Hematopoietic multipotent progenitor cell (in vitro differentiated cells): ENCODE measurements at places on chromosomes 2 and 18.

DNA sequence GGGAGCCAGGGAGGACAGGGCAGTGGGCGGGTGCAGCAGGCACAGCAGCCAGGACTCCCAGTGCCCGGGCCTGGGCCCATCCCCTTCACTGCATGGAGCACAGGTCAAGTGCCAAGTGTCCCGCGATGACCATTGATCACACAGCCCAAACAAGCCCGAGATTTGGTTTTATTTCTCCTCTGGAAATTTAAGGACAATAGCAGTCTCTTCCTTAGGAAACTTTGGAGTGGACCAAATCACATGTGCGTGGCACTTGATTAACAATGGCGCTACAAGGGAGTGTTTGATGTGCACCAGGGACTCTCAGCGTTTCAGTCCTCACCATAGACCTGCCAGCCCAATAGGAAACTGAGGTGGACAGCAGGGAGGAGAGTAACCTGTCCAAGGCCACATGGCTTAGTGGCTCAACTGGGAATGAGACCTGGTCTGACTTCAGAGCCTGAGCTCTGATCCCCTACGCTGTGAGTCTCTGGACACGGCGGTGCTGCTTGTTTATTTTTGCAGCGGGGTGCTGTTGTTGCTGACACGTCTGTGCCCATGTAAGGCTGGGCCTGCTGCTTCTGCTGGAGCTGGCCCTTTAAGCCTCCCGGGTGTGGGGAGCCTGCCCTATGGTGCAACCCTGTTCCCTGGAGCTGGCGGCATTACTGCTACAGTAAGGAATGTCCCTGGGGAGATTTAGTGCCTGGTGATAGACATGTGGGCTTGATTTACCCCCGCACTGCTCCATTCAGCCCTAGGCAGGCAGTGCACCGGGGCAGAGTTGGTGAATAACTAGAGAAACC, 194.2 kb downstream of the INHBB start:
- DNase-seq = no peak

DNA sequence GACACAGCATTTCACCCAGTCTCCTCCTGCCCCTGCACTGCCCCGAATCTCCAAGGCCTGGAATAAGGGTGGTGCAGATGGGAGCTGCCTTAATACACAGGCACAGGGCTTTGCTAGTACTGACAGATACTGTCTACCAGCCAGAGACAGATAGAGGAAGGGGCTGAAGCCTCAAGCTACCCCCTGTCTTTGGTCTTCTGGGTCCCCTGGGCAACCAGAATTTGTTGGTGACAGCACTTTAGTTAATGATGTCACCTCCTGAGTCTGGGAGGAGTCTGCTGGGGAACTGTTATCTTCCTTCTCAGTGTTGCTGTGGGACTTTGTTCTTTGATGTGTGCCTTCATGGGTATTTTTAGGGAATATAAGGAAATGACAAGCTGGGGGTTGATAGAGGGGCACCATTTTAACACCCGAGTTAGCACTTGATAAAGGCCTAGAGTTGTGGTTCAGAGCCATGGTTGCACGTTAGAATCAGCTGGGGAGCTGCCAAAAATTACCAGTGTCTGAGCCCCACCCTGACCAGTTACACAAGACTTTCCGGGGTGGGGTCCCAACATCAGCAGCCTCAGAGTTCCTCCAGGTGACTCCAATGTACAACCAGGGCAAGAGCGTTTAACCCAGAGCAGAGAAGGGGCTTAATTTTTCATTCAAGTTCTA, 136.8 kb downstream of the SMAD7 start:
- DNase-seq = peak; percentile 57

GRCh38 chr18:45890606-45891005, 65.1 kb downstream of the SIGLEC15 start:
- no peak for DNase-seq

DNA sequence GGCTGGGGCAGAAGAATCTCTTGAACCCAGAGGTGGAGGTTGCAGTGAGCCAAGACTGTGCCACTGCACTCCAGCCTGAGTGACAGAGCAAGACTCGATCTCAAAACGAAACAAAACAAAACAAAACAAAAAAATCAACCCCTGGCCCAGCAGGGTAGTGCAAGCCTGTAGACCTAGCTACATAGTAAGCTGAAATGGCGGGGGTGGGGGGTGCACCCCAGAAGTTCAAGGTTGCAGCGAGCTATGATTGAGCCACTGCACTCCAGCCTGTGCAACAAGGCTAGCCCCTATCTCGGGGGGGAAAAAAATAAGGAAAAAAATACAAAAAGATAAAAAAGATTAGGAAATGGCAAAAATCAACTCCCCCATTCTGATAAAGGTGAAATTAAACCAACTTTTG, 6.4 kb downstream of the ATL2 start:
- no peak for DNase-seq

GRCh38 chr2:165952741-165953211, 800 bp downstream of the TTC21B start:
- peak; percentile 39 for DNase-seq

- DNase-seq = no peak
Observed at GRCh38 chr2:24489465-24490180, 1.4 kb upstream of the NCOA1 start.

DNA sequence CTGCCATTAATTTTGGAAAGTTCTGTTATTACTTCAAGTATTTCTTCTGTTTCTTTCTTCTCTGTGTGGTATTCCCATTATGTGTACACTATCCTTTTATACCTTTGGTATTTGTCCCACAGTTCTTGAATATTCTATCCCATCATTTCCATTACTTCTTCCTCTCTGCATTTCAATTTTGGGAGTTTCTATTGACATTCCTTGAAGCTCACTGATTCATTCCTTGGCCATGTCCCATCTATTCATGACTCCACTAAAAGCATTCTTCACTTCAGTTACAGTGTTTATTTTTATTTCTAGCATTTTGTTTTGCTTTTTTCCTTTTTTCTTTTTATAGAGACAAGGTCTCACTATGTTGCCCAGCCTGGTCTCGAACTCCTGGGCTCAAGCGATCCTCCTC, 30.3 kb downstream of the PROC start:
- DNase-seq = no peak

DNA sequence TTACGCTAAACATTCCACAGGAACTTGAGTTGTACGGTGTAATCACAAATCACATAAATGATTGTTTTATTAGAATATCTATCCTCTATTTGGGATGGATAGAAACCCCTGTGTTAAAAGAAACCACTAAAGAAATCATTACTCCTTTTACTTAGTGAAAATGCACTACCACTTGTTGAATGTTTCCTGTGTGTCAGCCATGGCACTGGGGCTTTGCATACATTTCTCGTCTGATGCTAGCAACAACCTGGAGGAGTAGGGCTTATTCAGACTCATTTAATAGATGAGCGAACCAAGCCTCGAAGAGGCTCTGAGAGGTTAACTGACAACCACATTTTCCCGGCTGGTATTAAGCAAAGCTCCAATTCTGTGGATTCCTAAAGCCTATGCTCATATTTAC, 60.5 kb upstream of the PELI1 start:
- DNase-seq = no peak

GRCh38 chr2:125567100-125567499, 1088.9 kb upstream of the GYPC start:
- DNase-seq = no peak

DNA sequence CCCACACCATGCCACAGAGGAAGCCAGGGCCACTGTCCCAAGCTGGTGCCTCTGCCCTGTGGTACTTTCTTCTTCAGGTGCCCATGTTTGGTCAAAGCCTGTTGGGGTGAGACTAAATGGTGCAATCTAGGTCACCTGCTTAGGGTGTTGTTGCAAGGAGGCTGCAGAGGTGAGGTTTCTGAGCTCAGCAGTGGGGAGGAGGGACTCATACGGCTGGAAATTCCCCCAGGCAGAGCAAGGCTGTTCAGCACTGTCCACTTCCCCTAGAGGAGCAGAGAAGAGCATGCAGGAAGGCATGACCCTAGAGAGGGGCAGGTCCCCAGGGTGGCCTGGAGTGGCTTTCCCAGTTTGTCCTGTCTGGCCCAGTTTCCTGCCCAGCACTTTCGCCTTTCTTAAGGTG, 211.0 kb downstream of the HAUS1 start:
- no peak for DNase-seq

GRCh38 chr2:112108178-112108832, 29.9 kb upstream of the FBLN7 start:
- DNase-seq = peak; percentile 68

DNA sequence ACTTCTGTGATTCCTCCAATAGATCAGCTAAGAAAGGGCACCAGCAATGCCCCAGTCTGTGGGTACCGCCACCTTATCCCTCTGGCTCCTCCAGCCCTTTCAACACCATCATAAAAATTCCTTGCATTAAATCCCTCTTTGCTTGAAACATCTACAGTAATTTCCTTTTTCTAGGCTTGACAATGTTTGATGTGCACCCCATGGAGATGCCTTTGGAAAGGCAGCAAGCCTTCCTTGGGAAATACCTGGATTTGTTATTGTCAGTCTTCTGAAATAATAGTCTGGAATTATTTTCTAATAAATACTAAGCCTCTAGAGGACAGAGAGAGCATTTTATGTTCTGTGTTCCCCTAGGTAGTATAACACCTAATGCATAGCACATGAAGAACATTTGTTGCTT, 46.1 kb downstream of the NCKAP5 start:
- no peak for DNase-seq

GRCh38 chr2:191845248-191845715, 1.6 kb downstream of the CAVIN2 start:
- DNase-seq = no peak

DNA sequence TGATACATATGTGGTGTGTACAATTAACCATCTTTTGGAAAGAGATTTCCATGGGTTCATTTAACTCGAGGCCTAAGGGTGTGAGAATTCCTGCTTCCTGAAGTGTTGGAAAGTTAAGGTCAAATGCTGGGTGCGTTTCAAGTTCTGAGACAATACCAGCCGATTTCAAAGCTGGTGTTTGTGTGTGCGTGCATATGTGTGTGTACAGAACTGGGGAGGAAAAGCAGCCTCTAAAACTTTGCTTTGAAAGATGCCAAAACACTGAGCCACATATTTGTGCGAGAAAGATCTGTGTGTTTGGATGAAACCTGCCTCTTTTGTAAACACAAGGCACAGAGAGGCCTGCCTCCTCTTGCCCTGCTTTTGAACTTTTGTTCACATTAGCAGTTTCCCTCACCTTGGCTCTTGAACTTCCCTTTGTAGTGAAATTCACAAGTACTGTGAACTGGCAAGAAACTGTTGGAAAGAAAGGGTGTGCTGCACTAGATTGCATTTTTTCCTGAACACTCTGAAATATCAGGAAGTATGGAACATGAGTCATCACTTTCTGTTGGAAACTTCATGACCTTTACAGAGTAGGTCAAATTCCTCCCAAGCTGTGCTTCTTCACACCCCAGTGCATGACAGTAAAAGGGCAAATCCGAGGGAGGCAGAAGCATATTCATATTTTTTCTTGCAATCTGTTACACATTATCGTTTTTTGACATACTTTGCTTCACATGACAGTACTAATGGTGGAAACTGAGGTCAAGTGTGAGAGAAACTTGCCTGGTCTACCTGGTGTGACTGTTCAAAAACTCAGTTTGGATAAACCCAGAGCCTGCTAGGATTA, 20.0 kb upstream of the CAVIN2 start:
- no peak for DNase-seq

GRCh38 chr2:866009-866680, 84.5 kb upstream of the SNTG2 start:
- peak; percentile 8 for DNase-seq

- DNase-seq = peak; percentile 27
Observed at GRCh38 chr2:143030127-143030526, 99.1 kb upstream of the ARHGAP15 start.

DNA sequence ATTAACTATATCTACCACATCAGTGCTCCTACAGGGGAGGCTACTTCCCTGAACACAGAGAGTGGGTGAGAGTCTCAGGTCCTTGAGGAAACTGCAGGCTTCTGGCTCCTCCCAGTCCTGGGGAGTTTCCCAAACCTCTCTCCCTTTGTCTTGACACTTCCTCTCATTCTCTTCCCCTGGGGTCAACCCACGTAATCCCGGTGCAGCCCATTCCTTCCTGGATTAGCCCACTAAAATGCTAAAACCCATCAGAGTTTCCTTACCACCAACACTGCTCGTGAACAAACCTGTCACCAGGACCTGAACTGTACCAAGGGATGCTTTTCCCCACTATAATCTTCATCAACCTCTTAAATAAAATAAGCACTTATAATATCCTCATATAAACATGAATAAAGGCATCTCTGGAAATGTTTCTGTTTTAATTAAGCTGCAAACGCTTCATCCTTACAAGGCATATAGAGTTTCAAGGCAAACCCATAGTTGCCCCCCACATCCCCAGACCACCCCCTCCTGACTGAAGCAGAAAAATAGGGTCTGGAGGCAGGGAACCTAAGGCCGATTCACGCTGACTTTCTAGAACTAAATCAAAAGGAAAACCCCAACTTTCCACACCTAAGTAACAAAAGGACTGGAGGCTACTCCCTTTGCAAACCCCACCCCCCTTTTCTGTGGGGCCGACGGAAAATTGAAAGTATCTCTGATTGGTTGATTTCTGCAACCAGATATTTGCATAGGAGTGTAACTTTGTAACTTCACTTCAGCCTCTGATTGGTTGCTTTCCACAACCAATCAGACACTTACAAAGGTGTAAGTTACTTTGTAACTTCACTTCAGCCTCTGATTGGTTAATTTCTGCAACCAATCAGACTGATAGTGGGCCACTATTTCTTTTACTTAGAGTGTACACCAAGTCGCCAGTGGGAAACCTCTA, 19.0 kb downstream of the TMSB10 start:
- peak; percentile 66 for DNase-seq
